Skin of body (tissue), 3 donors: ENCODE measurements at places on chromosomes 13 and 19. TPM values are rescaled to one million over a fixed set of nuclear protein-coding genes. Genes with fewer than 3 reads are reported as not detected.

DNA sequence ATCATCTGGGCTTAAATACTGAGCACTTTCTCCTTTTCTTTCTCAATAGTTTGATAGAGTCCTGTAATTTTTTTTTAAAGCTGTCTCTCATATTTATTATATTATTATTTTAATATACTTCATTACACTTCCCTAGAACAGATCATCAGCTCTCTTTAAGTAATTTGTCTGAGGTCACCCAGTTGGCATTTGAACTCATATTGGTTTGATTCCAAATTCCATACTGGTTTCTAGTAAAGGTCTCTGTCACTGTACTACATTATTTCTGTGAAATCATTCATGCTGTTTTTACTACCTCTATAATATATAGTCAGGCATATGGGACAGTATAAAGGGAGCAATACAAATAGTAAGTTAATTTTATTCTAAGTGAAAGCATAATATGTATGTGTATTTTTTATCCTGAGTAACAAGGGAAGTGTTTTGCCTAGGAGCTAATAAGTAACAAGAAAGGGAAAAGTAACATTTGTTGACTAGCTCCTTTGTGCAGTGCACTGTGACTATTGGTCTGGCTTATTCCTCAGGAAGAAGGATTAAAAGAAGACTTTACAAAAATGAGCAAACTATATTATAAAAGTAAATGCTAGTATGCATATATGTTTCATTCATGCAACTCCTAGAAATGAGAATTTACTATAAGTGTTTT, 14.3 kb downstream of the LPAR6 start:
- no peak for DNase-seq

Gene EXOC3L2
- total RNA-seq, result 0.89 TPM

Gene ZNF575
- 0.79 TPM for total RNA-seq

GRCh38 chr19:401866-402511, 7.0 kb downstream of the C2CD4C start:
- no peak for DNase-seq

DNA sequence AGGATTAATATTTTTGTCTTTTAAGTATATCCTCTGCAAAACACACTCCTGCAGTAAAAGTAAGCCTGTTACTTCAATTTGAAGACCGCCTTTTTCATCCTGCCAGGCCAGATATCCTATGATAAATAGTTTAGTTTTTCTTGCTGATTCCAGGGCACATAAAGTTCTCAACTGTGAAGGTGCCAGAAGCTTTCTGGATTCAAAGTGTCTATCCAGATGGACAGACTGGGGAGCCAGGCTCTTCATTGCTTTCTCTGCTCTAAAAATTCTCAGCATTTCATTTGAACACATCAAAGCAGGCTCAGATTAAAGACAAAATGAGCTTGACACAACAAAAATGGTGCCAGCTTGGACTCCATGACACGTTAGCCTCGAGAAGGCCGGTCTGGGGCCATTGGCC, 53.6 kb upstream of the UBL3 start:
- no peak for DNase-seq

- DNase-seq, result no peak
Measured at GRCh38 chr19:33273065-33273736, 29.1 kb downstream of the CEBPA start.

DNA sequence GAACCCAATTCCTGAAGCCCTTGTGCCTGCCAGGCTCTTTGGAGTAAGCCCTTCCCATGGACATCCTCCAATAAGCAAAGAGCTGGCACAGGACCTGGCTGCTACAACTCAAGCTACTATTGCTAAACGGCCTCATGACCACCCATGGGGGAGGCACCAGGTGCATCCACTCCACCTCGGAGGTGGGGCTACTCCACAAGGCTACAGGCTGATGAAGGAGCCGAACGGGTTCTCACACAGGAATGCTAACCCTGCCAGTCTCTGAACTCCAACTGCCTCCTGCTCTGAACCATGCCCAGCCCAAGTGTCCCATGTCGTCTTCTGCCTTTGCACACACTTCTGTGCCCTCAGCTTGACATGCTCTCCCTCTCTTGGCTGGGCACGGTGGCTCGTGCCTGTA, 10.0 kb downstream of the SYMPK start:
- no peak for DNase-seq

- DNase-seq, result no peak
Measured at GRCh38 chr13:40146611-40147117, 491.2 kb downstream of the COG6 start.

- DNase-seq, result peak; percentile 71
Measured at GRCh38 chr13:113209336-113209758, at the start of gene CUL4A. CUL4A (plus strand) TSS chr13:113209613; CDS start chr13:113209628, 15 bp downstream.

DNA sequence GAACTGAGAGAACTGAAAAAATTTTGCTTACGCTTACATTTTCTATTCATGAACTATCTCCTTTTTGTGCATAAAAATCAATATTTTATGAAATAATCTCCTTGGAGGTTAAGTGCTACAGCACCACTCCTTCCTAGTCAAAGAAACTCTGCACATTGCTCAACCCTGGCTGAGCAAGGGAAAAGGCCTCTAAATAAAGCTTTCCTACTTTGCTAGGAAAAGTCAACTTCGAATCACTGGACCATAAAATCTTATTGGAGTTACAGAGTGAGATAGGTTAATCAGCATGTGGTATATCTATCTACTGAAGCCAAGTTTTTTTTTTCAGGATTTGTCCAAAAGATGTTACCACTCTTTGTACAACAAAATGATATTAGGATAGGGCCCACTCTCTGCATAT, 57.5 kb upstream of the HMGB1 start:
- no peak for DNase-seq

Gene ADPRHL1
- 16.7 TPM for total RNA-seq

DNA sequence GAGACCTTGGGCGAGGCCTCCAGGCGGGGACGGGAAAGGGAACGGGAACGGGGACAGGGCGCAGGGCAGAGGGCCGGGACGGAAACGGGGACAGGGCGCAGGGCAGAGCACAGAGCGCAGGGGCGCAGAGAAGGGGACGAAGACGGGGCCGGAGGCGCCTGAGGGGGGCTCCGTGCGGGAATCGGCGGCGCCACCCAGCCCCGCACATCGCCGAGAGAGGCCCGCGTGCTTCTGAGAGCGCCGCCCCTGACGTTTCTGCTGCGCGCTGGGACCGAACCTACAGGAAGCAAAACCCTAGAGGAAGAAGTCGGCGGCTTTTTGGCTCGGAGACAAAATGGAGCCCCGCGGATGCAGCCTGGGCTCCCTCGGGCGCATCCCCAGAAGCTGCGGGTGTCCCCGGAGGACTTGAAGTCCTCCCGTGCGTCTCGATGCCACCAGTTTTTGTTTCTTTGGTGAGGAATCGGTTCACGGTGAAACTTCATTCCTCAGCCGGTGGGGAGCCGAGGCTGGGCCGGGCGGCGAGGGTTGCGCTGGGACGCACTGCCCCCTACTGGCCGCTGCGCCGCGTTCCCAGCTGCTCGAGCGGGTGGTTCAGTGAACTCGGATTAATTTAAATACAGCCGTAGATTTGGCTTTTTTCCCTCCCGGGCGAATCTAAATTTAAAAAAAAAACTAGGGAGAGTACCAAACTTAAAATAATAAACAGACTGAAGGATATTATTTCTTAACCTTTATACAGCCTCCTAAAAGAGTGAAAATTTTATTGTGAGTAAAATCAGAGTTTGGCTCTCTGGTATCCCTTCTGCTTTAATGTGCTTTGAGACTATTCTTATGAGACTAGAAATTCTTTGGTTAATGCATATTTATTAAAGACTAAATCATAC, 350.0 kb upstream of the ARGLU1 start:
- peak; percentile 78 for DNase-seq

Gene PSG3
- not detected for total RNA-seq

- DNase-seq, result no peak
Measured at GRCh38 chr19:7428651-7429113, 60.2 kb downstream of the PEX11G start.

DNA sequence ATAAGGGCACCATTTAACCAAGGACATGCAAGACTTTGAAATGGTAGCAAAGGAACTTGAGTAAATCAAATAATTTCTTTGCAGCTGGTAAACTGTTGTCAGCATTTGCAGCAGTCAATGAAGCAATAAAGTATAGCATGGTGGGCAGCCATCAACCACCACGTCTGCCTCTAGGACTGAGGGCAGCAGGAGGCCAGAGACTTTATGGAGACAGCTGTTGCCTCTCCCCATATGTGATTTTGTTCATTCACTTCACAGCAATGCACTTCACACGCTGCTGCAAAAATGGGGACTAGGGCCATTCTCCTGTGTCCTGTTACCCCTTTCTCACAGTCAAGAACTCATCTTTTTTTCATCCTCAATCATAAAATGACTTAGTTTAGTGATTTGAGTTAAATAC, 51.3 kb upstream of the PCDH9 start:
- no peak for DNase-seq

Gene MTUS2
- total RNA-seq, result 1.2 TPM

GRCh38 chr13:31638577-31638976, 100.7 kb upstream of the RXFP2 start:
- no peak for DNase-seq

DNA sequence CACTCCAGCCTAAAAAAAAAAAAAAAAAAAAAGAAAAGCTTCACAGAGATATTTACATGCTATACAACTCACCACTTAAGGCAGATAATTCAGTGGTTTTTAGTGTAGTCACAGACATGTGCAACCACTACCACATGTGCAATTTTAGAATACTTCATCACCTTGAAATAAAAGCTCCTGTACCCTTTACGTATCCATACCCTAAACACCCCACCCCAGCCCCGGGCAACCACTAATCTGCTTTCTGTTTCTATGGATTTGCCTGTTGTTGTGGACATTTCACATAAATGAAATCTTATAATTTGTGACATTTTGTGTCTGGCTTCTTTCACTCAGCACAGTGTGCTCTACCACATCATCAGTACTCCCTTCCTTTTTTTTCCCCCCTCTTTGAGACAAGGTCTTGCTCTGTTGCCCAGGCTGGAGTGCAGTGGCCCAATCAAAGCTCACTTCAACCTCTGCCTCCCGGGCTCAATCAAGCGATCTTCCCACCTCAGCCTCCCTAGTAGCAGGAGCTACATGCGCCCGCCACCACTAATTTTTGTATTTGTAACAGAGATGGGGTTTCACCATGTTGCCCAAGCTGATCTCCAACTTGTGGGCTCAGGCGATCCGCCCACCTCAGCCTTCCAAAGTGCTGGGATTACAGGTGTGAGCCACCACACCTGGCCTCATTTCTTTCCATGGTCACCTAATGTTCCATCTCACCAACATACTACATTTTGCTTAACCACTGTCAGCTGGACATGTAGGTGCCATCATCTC, 4.0 kb downstream of the DDX39A start:
- DNase-seq, result no peak

- no peak for DNase-seq
Measured at GRCh38 chr13:113533161-113533840, 42.8 kb upstream of the DCUN1D2 start.
